ENCODE measurements at places on chromosomes 7 and 10.

- DNase-seq = no peak
Measured at GRCh38 chr7:13979671-13980435, 9.6 kb downstream of the ETV1 start.

GRCh38 chr7:140096459-140096858, 33.7 kb upstream of the PARP12 start:
- no peak for DNase-seq

- no peak for DNase-seq
Measured at GRCh38 chr7:135919071-135919841, 57.9 kb downstream of the MTPN start.

- no peak for DNase-seq
Measured at GRCh38 chr10:109929501-109930219, 6.3 kb upstream of the XPNPEP1 start.

DNA sequence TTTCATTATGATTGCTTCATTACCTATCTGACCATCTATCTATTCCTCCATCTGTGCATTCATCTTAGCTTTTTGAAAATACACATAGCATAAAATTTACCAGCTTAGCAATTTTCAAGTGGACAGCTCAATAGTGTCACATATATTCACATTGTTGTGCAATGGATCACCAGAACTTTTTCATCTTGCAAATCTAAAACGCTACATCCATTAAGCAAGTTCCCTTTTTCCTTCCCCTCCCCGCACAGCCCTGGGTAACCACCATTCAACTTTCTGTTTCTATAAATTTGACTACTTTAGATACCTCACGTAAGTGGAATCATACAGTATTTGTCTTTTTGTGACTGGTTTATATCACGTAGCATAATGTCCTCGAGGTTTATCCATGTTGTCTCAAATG, 78.0 kb upstream of the ADRB1 start:
- no peak for DNase-seq

DNA sequence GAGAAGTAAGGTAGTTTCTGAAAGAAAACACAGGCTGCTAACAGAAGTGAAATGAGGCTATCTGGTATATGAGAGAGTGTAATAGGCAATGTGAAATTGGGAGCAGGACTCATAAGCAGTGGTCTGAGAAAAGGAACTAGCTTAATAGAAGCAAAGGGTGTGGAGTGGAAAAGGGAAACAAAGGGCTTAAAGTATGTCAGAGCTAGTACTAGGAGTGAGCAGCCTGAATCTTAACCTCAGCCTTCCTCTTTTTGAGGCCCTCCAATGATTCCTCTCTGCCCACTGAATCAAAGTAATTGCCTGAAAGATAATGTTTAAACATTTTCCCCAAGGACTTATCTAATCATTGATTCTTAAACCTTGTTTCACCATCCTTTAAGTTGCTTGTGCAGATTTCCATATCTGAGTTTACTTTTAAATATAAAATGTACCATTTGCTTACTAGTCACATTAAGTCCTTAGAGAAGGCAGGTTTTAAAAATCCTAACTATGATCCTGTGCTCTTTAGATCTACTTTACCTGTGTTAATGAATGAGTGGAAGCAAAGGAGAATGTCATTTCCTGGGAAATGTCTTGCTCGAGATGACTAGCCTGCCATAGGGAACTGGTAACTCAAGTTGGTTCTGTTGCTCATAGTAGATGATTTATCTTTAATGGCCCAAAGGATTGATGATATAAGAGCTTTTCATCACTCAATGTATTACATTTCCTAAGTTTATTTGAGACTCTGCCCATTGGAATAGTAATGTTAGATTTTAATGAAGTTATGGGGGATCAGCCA, 155.0 kb downstream of the SKAP2 start:
- DNase-seq = no peak

DNA sequence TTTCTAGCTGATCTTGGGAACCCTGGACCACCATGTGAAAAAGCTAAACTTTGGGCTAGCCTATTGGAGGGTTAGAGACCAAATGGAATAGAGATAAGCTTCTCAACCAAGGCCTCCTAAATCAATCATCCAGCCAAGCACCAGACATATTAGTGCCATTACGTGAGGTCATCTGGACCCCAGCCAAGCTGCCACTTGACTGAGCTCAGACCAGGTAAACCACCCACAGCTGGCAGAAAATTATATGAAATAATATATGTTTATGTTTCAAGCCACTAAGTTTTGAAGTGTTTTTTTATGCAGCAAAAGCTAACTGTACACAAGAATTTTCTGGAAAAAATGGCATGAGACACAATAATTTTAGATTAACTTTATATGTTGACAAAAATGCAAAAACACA, 82.6 kb upstream of the PCGF5 start:
- DNase-seq = no peak

GRCh38 chr7:114629762-114630161, 215.1 kb downstream of the FOXP2 start:
- no peak for DNase-seq

DNA sequence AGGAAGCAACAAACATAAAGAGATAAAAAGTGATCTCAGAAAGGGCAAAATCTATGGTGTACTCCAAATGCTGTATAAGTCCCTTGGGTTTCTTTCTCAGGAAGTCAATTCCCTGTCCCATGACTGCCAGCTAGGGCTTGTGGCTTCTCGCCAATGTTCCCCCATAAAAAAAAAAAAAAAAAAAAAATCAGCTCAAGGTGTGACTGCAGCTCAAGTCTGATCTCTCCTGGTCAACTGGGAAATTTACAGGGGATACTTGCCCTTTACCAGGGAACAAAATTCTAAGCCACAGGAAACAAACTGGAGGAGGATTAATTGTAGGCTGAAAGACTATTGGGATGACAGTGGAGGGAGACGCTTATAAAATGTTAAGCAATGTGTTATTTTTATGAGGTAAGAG, 76.0 kb downstream of the PCGF5 start:
- no peak for DNase-seq

Data from NCI-H1694 (cell line).